ENCODE measurements at places on chromosomes 6 and 20.
A peak's percentile ranks its signal among the peaks of the same experiment; 100 is the strongest.

DNA sequence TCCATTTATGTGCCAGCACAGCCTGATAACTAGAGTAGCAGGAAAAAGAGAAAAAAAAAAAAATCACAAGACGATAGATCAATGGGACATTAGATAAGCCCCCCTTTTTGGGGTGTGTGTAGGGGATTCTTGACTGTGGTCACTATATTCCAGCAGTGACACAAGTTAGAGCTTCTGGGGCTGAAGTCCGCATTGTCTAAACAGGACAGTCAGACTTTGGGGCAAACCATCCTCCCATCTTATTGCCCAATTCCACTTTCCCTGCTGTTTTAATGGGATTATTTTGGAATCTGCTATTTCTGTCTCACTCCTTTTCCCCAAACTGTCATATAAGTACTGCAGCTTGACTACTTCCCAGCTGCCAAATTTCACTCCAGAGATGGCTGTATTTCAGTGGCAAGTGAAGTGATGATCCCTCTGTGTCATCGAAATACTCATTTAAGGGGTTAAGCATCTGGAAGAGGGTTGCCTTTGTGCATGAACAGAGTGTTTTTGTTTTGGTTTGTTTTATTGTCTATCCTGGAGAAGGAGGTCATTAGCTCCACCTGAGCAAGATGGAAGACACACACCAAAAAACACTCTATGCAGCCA, 182.5 kb downstream of the ATXN1 start:
- no peak for DNase-seq

GRCh38 chr6:9647071-9647445, 767.8 kb downstream of the TFAP2A start:
- no peak for DNase-seq

- no peak for DNase-seq
Observed at GRCh38 chr6:85461798-85462170, 11.9 kb downstream of the NT5E start.

GRCh38 chr20:44747166-44748004, 1.7 kb downstream of the KCNK15 start:
- peak; percentile 88 for DNase-seq

- no peak for DNase-seq
Observed at GRCh38 chr6:139510040-139510790, 135.8 kb upstream of the CITED2 start.

- DNase-seq = no peak
Observed at GRCh38 chr6:56933650-56934049, 21.3 kb upstream of the BEND6 start.

DNA sequence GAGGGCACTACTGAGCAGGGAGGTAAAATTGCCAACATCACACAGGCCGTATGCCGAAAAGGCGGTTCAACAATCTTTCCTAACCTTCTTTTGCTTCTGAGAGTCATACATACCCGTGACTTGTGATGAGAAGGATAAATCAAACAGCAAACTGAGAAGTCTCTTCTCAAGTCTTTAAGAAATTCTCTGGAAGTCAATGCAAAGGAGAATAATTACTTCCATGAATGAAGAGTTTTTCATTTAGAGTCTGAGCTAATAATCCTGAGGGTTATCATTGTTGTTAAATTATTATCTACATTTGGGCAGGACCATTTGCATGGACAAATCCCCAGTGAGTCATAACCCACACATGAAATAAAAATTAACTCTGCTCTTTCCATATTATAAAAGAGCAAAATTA, 22.4 kb upstream of the ILRUN start:
- no peak for DNase-seq

DNA sequence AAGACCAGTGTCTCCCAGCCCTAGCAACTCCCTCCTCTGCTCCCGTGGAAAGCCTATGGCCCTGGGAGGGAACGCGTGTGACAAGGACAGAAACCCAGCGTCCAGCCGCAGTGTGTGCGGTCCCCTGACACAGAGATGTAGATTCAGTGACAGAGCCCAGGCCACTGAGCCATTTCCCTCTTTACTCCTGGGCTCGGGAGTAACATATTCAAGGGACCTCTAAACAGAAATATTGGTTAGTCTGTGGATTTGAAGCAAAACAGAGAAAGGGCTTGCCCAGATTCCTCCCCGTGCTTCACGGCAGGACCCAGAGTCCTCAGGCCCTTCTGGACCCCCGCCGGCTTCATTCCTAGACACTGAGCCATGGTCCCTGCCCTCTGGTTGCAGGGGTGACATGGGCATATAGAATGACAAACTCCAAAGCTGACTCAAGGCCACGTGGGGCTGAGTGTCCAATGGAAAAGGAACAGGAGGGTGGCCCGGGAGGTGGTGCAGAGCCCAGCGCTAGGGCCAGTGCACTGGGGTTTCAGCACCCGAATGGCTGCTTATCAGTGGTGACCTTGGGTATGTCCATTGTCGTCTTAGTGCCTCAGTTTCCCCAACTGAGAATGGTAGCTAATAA, 248.2 kb downstream of the QKI start:
- no peak for DNase-seq

GRCh38 chr6:92399911-92400310, 1019.4 kb downstream of the EPHA7 start:
- DNase-seq = no peak

GRCh38 chr6:155882527-155883333, 427.1 kb upstream of the NOX3 start:
- no peak for DNase-seq

DNA sequence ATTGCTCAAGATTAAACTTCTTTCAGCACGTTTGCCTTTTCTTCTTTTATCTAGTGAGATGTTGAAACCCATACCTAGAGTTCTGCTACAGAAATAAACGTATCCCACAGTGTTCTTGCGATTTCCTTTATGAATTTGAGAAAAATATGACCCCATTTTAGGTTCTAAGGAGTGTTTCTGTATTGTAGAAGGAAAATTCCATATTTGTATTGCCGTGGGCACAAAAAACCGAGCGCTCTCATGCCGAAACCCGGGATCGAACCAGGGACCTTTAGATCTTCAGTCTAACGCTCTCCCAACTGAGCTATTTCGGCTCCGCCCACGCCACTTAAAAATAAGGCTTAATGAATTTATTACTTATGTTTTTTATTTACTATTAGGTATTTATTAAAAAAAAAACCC, 23.7 kb downstream of the ZNF311 start:
- no peak for DNase-seq

GRCh38 chr6:136326038-136326553, 36.5 kb upstream of the BCLAF1 start:
- DNase-seq = no peak

GRCh38 chr6:128303870-128304269, 216.5 kb downstream of the PTPRK start:
- DNase-seq = no peak

DNA sequence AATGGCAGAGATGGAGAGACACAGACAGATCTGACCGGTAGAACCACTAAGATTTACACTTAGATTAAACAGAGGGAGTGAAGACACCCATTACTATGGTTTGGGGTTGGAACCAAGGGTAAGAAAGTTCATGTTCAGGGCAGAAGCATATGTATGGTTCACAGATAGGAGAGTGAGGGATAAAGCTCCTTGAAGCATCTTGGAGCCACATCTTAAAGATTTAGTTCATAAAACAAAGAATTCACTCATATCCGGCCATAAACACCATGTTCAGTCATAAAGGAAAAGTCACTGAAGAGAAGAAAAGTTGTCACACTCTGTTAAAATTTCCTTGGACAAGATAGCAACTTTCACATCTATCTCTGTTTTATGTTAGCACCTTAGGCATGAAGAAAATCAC, 18.0 kb downstream of the STX7 start:
- DNase-seq = no peak

DNA sequence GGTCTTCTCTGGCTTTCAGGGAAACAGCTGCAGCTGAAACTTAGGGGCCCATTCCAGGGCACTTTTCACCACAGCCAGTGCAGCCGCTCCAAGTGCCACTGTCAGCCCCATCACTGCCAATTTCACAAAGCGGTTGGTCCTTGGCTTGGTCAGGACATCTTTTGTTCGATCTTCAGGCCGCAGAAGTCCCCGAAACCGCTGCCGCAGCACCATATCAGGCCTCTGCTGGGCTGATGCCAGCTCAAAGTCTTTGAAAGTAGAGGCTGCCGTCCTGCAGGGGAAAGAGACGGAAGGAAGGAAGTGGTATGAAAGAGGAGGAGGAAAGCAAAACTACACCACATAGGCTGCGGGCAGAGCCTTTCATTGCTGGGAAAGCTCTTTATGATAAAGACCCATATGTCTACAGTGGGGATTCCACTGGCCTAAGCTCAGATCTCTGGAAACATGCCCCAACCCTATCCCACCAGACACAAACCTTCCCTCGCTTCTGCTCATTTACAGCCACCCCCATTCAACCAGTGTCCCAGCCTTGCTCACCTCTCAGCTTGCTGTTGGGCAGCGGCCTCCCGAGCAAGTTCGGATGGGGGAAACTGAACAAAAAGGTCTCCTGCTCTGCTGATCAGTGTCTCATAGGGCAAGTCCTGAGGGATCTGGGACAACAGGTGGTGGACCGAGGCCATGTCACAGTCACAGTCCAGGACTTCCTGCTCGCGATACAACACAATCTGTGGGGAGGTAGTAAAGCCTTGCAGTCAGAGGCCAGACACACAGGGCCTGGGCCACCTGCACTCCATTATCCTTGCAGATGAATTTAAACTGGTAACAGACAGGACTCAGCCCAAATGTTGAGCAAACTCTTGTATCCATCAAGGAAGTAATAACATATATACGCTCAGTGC, 23.5 kb downstream of the TBC1D20 start:
- DNase-seq = no peak

DNA sequence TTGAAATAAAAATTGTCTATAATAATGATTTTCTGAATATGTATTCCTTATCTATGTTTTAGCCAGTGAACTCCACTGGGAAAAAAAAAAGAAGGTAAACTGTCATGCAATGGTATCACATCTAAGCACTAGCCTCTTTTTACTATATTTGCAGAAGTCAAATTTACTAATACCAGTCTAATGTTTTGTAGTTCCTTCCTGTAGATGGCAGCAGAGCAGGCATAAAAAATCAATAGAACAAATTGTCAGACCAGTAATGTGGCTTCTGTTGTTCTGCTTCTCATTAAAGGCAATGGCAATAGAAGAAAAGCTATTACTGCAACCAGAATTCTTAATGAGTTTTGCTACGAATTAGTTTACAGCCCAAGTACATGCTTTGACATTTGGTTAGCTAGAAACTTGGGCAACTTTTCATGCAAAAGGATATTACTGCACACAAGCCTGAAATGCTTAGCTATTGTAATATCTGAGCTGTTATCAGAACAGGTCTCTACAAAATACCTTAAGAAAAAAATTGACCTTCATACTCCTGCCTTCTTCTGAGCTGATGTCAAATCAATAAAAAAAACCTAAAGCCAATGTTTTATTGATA, 476.9 kb downstream of the KHDRBS2 start:
- DNase-seq = no peak

DNA sequence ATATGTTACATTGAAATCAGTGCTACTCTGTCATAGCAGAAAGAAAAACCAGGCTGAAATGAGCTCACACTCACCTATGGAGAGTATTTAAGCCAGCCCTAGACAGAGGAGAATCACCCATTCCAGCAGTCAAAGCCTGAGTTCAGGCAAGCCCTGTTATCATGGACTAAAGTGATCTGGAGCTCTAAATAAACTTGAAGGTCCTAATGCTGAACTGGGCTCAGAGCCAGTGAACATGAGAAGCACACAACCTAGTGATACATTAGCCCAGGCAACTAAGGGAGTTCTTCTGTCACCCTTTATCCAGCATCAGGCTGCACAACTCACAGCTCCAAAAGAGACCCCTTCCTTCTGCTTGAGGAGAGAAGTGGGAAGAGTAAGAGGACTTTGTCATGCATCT, 425.0 kb downstream of the COL12A1 start:
- DNase-seq = no peak

GRCh38 chr6:153758516-153758915, 280.5 kb upstream of the OPRM1 start:
- DNase-seq = no peak

DNA sequence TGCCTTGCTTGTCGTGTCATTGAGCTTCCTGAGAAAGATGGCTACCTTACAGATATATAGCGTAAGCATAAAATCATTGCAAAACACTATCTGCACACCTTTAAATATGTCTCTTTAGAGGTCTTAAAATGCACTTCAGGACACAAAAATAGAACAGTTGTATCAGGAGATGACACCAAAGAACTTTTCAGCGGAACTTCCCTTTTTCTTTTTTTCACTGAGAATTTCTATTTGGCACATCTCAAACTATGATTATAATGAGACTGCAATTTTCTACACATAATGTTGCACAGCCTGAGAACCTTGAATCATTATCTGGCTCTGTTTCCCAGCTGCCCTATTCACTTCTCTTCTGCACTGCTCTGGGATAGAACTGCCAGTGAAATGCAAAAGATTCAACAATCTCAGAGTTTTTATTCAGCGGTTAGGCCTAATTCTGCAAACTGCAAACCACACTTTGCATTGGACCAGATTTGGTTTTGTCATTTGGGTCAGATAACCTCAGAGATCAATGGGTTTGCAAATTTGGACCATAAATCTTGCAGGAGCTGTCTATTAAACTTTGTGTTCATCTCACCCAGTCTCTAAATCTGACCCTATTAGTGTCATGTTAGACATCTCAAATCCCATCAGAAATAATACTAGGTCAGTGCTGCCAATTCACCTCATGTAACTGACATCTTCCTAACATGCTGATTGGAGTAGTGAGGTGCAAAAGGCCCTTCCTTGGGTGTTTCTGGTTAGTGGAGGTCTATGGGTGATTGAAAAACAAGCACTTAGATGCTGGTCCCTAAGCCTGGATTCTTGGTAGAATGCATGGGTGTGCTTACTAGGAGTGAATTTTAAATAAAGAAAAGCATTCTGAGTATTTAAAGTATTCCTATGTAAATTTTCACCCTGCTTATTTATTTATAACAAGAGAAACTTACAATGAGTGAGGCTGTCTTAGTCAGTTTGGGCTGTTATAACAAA, 382.7 kb downstream of the UTRN start:
- DNase-seq = no peak

- no peak for DNase-seq
Observed at GRCh38 chr20:44648068-44648467, 3.4 kb downstream of the ADA start.

DNA sequence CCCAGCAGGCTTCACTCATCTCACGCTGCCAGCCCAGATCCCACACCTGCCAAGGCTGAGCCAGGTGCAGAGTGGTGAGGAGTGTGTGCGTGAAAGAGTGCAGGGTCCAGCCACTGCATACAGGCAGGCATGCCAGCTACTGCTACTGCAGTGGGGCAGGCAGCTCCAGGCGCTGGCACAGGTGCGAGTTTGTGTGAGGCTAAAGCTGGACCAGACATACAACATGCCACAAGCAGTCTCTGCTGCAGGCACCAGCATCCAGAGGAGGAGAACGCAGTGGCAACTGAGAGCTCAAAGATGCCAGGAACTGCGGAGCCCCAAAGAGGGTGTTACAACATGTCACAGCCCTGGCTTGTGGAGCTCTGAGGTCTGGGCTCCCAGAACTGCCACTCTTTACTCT, 149.8 kb downstream of the EYS start:
- DNase-seq = no peak

GRCh38 chr20:46694484-46694883, 5.2 kb upstream of the TP53RK start:
- DNase-seq = no peak
